ENCODE measurements at places on chromosomes 13 and 19. TPM values are rescaled to one million over a fixed set of nuclear protein-coding genes. Genes with fewer than 3 reads are reported as not detected.

Gene PCDH9
- 0.55 TPM for total RNA-seq

DNA sequence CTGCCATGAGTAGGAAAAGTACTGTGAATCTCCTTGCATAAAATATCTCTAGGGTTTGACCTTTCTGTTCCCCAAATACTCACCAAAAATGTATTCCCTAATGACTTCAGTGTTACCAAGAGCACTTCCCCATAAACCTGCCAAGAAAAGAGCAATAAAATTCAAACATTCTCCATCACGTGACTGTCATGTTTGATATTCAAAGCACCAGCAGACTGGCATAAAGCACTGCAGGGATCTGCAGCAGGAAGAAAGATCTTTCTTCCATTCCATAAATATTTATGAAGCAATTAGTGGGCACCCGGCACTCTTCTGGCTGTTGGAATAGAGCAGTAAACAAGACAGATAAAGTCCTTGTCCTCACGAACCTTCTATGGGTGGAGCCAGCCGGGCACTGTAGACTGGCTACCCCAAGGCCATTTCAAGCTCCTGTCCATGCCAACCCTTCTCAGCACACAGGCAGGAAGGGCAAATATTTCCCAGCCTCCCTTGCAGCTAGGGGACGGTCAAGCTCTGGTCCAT lies 20.3 kb downstream of the PLA2G4C start:
- peaks cover 9% of the 10 kb centered on the region for H3K4me1 ChIP-seq
- peaks cover 72% of the 10 kb centered on the region for H3K27me3 ChIP-seq
- H3K27ac ChIP-seq: no peak overlapping the region
- H3K36me3 ChIP-seq: no peaks in the 10 kb centered on the region
- no peak overlapping the region for H3K4me3 ChIP-seq

Gene ZNF559
- total RNA-seq: 10.5 TPM

GRCh38 chr13:45300190-45300985 lies 40.6 kb downstream of the TPT1 start:
- H3K27me3 ChIP-seq: no peaks in the 10 kb centered on the region
- no peak overlapping the region for H3K27ac ChIP-seq
- no peak for DNase-seq
- no peaks in the 10 kb centered on the region for H3K36me3 ChIP-seq
- H3K4me3 ChIP-seq: no peak overlapping the region

DNA sequence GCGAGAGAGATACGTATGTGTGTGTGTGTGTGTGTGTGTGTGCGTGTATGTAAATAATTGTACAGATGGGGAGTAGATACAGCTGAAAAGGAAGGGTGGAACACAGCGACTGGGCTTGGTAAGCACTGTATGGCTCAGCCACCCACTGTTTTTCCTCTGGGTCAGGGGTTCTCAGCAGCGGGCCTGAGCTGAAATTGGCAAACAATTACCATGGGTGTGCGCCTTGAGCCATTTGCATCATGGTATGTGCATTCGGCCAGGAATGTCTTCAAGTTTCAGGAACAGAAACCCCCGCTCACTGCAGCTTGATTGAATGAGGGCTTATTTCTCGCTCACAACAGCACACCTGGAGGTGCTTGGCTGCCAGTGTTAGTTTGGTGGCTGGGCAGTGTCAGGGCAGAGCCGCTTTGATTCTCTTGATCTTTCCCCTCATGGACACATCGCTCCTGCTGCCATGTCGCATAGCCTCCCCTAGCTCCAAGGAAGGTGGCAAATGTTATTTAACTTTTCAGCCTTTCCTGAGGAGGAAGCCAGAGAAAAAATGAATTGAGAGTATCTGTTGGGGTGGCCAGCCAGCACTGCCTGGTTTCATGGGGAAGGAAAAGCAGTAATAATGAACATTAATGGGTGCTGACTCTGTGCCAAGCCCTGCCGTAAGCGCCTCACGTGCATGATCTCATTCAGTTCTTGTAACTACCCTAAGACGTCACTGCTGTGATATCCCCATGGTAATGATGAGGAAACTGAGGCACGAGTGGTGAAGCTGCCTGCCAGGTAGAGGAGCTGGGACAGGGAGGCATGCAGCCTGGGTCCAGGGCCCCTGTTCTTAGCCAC lies 126.9 kb downstream of the SIPA1L3 start:
- DNase-seq: no peak
- H3K36me3 ChIP-seq: no peaks in the 10 kb centered on the region
- H3K27me3 ChIP-seq: no peaks in the 10 kb centered on the region
- H3K27ac ChIP-seq: no peak overlapping the region

Gene GNG7
- 2.8 TPM for total RNA-seq

Gene ERICH4
- total RNA-seq: not detected

DNA sequence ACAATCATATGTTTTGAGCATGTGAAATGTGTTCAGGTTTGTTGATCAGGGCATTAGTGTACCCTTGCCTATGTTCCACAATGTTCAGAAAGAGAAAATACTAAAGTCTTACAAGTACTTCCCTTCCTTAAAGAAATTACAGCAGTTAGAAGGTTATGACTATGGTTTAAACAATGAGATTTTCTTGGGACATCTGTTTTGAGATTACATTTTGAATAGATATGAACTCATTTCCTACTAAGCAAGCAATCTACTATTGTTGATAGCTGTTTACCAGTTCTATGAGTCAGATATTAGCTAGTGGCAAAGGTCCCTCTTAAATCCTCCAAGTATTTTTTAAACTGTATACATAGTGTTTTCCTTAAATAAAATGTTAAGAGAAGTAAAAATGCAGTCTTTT lies 241.3 kb downstream of the DACH1 start:
- DNase-seq: no peak
- H3K27ac ChIP-seq: no peak overlapping the region
- H3K36me3 ChIP-seq: no peaks in the 10 kb centered on the region
- H3K4me3 ChIP-seq: no peak overlapping the region
- no peaks in the 10 kb centered on the region for H3K27me3 ChIP-seq

Data from PC-9 (cell line).